ENCODE measurements at places on chromosomes 6 and 20.

GRCh38 chr20:40278673-40279072 is 410.4 kb downstream of the MAFB start:
- DNase-seq: no peak

- no peak for DNase-seq
These were observed 267.6 kb upstream of the SGK1 start for GRCh38 chr6:134585517-134585873.

DNA sequence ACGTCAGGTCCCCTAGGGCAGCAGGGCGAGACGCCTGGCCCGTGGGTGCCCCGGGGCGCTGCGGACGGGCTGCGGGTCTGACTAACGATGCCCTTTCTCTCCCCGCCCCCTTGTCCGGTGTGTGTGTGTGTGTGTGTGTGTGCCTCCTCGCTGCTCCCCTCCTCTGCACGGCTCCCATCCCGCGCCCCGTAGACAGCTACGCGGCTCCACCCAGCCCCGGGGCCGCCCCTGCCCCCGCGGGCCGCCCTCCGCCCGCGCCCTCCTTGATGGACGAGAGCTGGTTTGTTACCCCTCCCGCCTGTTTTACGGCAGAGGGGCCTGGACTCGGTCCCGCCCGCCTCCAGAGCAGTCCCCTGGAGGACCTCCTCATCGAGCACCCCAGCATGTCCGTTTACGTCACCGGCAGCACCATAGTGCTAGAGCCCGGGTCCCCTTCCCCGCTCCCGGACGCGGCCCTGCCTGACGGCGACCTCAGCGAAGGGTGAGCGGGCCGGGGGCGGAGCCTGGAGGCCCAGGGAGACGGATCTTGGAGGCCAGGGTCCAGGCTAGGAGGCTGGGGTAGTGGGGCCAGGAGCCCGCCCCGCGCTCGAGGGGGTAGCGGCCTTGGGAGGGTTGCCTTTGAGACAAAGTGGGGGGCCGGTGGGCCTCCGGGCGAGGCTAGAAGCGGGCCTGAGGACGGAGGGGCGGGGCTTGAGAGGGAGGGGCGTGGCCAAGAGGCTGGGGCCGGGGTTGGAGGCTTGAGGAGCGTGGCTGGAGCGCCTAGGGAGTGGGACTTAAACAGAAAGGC is 5.1 kb downstream of the TP53INP2 start:
- DNase-seq: no peak

DNA sequence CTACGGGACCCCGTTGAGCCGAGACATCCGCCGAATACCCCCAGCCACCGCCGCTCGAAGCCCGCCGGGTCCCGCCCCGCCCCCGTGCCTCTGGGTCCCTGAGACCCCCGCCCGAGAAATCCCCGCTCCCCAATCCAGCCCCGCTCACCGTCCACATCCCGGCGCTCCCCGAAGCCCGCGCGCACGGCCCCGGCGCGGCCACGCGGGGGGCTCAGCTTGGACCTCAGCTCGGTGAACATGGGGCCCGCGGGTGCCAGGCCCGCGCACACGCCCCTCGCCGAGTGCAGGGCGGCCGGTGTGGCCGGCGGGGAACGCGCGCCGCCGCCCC is 249 bp downstream of the SAMD10 start:
- no peak for DNase-seq

DNA sequence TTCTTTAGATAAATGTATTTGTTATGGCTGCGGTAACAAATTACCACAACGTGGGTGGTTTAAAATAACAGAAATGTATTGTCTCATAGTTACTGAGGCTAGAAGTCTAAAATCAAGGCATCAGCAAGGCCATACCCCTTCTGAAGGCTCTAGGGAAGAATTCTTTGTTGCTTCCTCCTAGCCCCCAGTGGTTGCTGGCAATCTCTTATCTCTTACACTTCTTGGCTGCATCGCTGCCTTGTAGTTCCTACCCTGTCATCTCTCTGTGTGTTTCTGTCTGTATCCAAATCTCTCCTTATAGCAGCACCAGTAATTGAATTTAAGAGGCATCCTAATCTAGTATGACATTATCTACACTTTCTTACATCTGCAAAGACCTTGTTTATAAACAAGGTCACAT is 534.7 kb downstream of the PHF3 start:
- no peak for DNase-seq

GRCh38 chr20:36532388-36532787 is 8.9 kb upstream of the MYL9 start:
- DNase-seq: no peak

DNA sequence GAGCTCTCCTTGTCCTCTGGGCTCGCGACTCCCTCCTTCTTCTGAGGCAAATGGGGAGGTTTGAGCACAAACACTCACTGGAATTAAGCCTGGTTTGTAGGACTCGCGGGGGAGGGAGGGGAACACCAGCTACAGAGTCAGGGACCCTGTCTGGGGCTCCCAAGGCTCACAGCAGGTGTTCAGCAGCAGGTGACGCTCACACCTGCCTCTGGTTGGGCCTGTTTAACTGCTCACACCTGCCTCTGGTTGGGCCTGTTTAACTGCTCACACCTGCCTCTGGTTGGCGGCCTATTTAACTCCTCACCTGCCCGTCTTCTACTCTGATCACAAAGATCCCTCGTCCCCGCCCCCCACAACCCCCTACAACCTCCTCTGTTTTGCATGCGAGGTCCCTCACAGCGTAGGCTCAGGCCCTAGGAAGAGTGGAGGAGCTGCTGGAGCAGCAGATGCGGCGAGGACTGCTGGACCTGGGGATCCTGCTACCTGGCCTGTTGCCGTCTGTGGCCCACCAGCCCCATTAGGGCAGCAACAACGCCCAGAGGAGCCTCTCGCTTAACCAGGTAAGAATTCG is 181.9 kb downstream of the ERMARD start:
- no peak for DNase-seq

- no peak for DNase-seq
These were observed 555.2 kb upstream of the BTBD3 start for GRCh38 chr20:11362450-11362849.

DNA sequence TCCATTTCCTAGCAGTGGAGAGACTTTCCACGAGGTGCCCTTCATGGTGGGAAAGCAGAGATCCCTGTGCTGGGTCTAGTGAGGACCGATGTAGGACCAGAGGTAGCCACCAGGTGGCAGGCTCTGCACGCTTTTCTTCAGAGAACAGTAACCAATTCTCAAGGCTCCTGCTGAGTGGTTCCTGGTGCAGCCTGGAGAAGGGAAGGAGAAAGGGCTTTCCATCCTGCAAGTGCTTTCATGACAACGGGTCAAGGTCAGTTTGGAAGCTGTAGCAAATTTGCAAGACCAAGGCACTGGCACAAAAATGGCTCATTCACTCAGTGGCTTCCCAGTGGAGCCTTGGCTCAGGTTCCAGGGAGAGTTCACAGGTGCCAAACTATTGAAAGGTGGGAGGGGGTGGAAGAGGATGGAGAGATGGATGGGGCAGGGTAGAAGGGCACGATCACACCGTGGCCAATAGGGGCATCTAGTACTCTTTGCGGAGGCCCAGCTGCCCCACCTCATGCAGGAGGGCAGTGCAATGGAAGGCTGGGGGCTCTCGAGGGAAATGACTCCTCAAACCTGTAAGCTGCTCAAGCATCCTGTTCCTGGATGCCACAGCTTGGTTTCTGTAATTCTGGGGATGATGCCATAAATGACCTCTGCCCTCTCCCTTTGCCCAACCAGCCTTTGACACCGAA is 25.5 kb upstream of the KCNK16 start:
- DNase-seq: no peak

DNA sequence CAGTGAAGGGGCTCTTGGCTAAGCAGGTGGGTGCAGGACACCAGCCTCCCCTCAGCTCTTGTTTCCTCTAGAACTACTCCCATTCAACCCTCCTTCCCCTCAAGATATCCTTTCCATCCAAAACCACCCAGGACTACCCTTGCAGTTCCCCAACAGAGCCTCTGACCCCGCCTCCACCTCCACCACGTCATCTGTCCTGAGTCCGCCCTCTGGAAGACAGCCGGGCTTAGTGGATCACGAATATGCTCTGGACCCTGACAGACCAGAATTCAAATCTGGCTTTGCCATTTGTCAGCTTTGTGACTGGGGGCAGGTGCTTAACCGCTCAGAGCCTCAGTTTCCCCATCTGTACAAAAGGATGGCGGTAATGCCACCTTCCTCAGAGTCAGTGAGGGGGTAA is 31.4 kb downstream of the TFEB start:
- DNase-seq: no peak

DNA sequence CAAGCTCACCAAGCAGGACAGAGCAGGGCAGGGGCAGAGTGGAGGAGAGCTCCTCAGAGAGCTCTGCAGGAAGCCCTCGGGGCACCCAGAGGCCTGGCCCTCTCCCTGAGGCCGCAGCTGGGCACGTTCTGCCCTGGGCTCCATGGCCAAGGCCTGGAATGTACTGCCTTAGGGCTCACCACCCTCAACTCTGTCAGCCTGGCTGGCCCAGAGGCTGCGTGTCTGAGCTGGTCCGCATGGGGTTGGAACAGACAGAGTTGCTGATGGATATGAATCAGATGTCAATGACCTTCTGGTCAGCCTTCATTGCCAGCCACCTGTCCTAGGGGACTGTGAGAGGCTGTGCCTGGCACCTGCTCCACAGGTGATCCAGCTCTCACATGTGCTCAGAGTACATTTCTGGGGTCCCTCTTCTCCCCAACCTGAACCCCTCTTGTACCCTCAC is 33.2 kb upstream of the PCMTD2 start:
- no peak for DNase-seq

- no peak for DNase-seq
These were observed 348.3 kb downstream of the CDH26 start for GRCh38 chr20:60306551-60306950.

DNA sequence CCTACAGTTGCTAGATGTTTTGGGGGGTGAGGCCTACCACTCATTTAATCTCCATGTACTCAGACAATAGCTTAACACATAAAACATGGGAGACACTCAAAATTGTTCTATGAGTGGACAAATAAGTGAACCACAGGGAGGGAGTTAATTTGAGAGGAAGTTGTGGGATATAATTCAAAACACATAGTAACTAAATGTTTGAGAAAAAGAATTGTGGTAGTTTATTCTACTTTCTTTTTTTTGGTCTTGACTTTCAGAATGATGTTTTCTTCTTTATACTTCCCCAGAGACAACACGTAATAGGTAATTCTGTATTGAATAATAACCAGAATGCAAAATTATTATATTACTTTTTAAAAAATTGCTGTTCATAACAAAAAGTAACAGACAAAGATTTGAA is 453.8 kb downstream of the RFPL4B start:
- no peak for DNase-seq

DNA sequence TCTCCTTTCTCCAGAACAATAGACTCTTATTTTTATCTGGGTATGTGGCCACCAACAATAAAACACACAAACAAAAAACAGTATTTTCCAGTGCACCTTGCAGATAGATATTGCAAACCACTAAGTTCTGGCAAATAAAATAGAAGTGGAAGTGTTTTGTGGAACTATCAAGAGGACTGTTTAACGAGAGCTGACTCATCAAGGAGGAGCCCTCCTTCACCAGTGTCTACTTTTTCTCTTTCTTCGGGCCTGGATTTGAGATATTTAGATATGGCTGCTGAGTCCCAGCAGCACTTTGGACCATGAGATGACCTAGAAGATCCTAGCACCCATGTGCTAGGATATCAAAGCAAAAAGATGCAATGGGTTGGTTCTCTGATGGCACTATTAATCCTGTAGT is 154.7 kb downstream of the AIG1 start:
- DNase-seq: no peak

DNA sequence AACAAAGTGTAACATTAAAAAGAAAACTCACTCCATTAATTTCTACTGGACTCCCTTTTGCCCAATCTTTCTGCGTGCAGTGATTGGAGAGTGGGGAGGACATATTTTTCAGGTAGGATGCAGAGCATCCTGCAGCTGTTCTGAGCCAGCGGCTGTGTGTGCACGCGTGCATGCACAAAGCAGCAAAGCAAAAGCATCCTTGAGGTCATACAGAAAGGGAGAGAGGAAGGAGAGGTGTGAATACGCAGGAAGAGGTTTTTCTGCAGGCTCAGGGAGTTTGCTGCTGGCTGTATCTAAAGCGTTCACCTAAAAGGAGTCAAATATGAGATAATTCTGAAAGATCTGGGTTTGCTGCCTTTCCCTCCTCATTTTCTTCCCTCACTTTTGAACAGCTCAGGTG is 108.4 kb downstream of the HUS1B start:
- DNase-seq: no peak

DNA sequence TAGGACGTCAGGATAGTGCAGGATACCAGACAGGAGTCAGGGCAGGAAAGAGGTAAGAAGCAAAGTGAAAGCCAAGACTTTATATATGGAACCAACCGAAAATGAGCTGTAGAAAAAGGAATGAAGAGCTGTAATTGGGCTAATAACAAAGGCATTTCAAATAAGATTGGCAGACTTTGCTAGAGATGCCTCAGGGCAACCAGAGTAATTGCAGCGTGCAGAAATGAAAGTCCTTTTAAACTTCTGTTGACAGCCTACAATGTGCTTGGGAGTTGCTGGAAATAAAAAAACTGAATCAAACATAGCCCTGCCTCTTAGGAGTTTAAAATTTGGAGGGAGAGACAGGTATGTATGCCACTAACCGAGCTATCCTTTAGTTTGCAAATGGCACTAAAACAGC is 56.4 kb upstream of the NKX2-4 start:
- DNase-seq: no peak

DNA sequence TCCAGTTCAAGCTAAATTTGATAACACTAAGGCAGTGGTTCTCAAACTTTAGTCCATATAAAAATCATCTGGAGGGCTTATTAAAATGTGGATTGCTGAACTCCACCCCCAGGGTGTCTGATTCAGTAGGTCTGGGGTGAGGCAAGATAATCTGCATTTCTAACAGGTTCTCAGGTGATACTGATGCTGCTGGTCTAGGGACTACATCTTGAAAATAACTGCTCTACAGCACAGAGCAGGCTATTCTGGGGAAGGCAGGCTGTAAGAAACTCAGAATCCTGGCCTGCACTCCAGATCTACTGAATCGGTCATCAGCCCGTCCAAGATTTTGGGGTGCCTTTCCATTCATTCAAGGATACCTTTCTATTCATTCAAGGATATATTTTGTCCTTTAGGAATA is 11.5 kb downstream of the CALHM5 start:
- no peak for DNase-seq

DNA sequence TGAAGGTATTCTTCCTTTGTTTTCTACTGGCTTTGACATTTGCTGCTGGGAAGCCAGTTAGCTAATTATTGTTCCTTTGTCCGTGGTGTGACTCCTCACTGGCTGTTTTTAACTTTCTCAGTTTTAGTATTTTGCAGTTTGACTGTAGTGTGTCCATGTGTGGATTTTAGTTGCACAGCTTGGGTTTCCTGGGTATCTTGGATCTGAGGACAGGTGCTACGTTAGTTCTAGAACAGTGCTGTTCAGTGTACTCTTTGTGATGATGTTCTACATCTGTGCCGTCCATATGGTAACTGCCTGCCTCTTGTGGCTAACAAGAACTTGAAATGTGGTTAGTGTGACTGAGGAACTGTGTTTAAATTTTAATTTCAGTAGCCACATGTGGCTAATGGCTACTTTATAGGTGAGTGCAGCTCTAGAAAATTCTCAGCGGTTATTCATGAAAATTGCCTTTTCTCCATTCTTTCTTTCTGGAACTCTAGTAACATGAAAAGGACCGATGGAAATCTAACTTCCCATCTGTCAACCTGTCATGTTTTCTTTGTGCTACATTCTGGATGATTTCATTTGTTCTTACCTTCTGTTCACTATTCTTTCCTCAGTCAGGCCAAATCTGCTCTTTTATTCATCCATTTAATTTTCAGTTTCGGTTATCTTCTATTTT is 7.4 kb downstream of the SNX9 start:
- DNase-seq: no peak
